Ecto neural progenitor cell (in vitro differentiated cells): ENCODE measurements at places on chromosomes 7 and 10.

DNA sequence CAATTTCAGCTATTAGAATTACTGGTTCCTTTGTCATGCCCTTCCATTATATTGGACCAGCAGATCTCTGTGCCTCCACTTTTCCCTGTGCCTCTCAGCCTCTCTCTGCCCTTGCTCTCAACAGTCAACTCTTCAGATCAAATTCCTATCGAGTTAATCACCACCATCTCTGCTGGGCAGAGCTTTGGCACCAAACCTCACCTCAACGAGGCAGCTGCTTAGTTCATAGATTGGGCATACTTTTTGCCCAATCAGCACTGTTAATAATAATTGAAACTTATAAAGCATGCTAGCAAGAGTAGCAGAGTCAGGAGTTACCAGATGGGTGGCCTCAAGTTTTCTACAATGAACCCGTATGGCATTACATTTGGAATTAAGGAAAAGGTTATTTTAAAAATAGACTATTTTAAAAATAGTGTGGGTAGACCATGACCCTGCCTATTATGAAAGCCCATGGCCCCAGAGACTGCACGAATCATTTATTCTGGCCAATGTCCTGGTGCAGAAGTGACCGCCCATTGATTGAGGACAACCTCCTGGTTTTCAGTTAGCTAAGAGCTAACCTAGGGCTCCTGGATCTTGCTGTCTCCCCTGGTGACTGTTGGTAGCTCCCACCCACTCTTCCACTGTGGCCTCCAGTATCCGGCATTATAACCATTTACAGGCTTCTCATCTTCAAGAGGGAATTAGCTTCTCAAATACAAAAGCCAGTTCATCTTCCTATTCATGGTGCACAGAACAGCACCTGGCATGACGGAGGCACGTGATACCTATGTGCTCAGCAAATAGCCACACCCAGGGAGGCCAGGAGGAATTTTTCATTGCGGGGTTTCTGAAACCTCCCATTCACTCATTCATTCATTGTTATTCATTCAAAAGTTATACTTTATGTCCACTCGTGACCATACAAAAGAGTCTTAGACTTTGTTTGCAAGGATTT is 265.4 kb downstream of the INHBA start:
- DNase-seq: no peak

DNA sequence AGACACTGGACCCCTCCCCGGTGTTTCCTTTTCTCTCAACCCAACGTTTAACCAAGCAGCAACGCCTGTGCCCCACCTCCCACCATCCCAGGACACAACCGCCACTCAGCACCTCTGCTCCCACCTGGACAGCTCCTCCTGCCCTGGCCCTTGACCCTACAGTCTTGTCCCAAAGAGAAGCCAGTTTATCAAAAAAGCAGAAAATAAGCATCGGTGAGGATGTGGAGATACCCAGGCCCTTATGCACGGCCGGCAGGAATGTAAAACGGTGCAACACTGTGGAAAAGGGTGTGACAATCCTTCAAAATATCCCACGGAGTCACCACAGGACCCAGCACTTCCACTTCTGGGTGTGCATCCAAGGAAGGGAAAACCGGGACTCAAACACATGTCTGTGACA is 176.2 kb upstream of the RNF32 start:
- no peak for DNase-seq

DNA sequence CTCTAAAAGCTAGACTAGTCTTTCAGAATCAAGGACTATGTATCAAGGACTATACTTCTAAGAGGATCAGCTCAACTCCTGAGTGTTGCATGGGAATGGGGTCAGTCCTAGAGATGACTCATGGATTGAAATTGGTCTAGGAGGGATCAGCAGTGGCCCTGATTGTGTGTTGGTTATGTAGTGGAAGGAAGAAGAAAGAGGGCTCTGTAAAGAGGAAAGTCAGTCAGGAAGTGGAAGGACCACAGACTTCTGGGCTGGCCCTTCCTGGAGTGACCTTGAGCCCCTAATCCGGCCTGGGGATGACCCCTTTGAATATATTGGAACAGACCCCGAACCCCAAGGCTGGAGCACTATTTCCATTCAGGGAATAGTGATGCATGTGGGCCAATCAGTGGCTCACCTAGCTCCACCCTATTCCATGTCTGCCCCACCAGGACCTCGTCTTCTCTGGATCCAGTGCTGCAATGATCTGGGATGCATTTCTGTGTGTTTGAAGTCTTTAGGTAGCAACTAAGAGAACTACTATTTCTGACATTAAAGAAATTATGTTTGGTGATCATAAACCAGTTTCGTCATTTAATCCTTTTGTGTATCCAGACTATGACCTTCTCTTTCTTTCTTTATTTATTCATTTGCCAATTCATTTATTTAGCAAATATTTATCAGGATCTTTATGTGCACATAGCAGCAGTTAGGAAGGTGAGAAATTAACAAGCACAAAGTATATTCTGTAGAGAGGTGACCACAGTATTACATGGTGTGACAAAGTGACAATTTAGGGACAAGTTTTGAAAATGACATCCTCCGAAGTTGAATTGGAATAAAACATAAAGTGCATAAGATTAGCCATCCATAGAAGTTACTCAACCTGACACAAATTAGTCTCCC is 48.6 kb upstream of the KIF5B start:
- no peak for DNase-seq

DNA sequence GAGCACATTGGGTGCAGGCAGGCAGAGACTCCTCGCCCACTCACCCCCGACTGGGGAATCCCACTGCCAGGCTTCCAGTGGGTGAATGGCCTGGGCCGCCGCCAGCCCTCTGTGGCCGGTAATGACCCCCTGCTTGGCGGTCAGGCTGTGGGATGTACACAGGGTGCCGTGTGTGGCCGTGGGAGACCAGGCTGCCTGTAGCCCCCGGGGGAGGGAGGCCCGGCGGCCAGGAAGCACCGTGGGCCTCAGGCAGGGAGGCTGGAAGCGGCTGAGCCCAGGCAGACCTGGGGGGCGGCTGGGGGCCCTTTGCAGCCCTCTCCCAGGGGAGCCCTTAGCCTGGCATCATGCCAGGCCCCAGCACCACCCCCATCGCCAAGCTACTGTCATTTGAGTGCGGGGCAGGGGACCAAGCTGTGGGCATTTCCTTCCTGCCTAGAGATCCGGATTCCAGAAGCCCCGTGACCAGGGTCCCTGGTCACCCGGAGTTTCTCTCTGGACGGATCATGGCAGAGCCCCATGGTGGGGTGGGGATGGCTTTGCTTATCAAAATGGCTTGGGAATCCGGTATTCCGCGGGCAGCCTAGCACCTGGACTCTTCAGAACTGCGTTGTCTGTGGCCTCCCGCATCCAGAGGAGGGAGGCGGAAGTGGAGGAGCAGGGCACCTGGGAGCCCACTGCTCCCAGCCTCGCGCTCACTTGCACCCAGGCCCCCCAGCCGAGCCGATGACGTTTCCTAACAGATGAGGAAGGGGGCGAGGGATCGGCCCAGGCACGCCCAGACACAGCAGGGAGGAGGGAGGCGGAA is 1.1 kb downstream of the TTYH3 start:
- no peak for DNase-seq

DNA sequence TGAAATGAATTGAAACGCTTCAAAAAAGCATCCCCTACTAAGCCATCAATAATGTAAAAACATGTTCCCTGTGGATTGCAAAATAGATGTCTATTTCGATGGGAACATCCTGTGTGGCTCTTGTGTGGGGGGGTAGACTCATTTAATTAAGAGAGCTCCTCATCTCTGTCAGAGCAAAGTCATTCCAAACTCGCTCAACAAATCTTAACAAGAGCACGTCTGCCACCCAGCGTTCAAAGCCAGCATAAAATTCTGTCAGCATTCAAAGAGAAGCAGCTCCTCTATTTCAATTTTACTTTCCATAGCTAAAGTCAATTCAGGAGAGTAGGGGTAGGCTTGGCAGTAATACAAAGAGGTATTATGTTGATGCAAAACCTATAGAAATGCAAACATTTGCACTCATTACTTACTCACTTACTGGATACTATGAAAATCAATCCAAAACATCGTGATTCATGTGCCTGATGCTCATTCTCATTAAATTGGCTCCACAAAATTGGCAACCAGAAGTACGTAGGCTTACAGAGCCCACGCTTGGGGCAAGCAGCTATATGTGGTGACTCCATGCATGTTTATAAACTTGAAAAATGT is 114.9 kb downstream of the IPMK start:
- DNase-seq: no peak

DNA sequence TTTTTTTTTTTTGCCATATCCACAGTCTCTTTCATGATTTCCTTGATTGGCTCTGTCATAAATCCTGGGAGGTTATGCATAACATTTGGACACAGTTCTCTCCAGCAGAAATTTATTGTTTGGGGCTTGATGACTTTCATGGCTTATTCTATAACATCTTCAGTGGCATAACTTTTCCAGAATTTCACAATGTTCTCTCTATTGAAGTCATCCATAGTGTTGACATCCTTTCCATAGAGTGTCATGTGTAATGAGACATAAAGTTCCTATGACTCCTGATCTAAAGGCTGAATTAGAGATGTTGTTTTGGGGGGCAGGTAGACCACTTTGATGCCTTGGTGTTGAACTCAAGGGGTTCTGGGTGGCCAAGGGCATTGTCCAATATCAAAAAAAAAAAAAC is 36.7 kb upstream of the STK17A start:
- no peak for DNase-seq

GRCh38 chr10:113882240-113882639 is 27.8 kb downstream of the NHLRC2 start:
- DNase-seq: no peak

- no peak for DNase-seq
Observed at GRCh38 chr7:134886353-134887057, 99.8 kb upstream of the AGBL3 start.

GRCh38 chr7:155715111-155715805 is 70.8 kb downstream of the RBM33 start:
- no peak for DNase-seq

DNA sequence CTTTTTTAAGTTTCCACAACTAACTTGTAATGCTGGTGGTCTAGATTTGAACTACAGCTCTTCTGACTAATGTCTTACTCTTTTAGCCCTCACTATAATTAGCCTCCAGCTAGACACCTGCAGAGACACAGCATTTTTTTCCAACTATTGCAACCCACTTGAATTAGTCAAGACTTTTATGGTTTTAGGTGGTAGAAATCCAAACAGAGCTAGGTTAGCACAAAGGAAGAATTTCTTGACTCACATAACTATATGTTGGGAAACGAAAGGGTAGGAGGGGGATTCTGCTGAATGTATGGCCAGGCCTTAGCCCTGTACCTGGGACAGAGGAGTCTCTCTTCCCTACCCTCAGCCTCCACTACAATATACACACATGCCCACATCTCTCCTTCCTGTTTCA is 586.1 kb downstream of the INHBA start:
- DNase-seq: no peak

- no peak for DNase-seq
Observed at GRCh38 chr7:64793106-64793755, 997 bp upstream of the ZNF138 start.

GRCh38 chr10:88687853-88688467 is 18.1 kb upstream of the LIPK start:
- no peak for DNase-seq

DNA sequence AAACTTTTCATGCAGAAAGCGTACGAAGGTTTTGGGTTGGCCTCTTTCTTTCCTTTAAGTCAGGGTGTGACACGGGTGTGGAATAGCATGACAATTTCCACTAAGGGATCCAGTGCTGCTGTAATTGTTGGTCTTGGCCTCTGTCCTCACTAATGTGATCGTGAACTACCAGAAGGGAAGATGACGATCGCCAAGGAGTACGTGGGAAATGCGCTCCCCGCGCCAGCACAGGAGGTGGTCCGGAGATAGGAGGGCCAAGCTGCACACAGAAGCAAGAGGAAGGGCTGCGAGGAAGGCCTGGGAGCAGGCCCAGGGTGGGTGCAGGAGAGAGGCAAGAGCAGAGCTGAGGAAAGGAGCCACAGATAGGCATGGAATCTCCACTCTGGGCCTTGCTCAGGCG is 79.7 kb upstream of the PODXL start:
- DNase-seq: no peak

DNA sequence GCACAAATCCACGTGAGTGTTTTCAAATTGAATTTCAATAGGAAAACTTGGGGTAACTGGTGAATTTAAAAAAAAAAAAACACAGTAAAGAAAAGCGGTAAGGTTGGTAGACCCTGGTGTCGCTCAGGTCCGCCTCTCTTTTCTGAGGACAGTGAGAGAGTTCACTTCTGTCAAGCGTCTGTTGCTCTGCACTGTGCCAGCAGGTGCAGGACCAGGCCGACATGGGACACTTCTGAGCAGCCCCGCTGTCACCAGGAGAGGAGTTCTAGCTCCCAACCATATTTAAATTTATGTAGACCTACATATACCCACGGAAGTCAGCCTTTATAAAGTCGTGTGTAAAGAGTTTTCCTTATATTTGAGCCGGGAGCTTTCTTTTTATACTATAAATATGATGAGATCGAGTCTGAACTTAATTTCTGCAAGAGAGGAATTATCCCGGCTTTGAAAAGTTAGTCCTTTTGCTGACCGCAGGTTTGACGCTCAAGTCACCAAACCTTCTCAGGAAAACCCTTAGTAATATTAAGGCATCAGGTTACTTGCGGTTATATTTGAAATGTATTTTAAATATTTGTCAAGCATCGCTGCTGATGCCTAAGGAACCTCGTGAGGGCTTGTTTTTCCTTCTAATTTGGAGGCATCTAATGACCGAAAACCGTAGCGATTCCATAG is 531 bp downstream of the IKZF1 start:
- DNase-seq: no peak
